ENCODE measurements at places on chromosomes 16 and 17.

DNA sequence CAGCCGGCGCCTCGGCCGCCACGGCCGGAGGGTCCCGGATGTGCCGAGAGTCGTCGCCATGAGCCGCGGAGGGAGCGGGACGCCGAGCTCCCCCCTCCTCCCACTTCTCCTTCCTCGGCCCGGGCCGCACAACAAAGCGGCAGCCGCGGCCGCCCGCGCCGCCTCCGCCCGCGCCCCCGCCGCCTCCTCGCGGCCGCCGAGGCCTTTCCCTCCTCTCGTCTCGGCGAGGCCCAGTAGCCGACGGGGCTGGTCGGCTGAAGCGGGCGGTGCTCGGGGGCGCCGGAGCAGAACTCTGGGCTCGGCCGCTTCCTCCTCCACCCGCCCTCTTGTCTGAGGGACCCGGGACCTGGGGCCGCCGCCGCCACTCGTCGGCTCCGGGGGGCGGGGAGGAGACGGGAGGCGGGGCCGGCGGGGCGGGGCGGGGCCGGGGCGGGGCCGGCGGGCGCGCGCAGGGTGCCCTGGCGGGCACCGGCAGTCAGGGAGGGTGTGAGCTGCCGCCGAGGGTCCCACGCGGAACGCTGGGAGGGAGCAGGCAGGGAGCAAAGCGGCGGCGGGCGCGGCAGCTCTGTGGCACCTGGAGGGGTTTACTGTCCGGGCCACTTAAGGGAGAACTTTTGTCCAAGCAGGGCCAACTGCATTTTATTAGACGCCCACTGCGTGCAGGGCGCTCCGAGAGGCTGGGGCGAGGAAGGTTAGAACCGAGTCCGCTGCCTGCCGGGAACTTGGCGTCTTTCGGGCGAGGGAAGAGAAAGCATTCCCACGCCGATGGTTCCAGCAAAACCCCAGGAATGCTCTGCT, at the start of gene SMURF2:
Gene SMURF2 (minus strand): TSS at position 332 of the 798 bp plus-strand sequence. CDS start 427 bp downstream, outside the sequence.
- peak; percentile 84 for DNase-seq

- no peak for DNase-seq
These were observed 89.5 kb downstream of the VAT1L start for GRCh38 chr16:77877712-77878347.

- no peak for DNase-seq
These were observed 117.7 kb upstream of the CIBAR2 start for GRCh38 chr16:85229869-85230462.

GRCh38 chr17:38704606-38705522, at the start of gene MLLT6:
MLLT6 (plus strand) TSS chr17:38705273; CDS start chr17:38705633, 360 bp downstream.
- DNase-seq: peak; percentile 85

- no peak for DNase-seq
These were observed 12.6 kb upstream of the IL21R start for GRCh38 chr16:27389272-27389961.

DNA sequence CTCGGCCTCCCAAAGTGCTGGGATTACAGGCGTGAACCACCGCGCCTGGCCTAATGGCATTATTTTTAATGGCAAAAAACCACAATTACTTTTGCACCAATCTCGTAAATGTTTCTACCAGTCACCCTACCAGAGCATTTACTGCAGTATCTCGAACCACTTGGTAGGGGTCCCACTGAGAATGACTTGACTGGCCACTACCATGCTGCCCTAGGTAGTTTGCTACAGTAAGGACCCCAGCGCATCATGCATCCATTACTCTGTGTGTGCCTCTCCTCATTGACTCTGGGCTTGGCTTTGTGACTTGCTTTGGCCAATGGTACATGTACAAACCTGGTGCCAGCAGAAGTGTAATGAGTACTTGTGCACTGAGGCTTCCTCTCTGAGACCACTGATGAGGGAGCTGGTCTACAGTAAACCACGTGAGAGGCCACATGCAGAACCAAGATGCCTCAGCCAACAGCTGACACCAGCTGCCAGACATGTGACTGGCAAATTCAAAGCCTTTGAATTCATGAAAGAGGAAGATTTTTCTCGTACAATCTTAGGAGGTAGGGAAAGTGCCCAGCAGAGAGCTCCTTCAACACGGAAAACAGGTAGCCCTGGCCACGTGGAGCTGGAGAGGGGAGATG, 421.7 kb upstream of the C16orf82 start:
- no peak for DNase-seq

- no peak for DNase-seq
These were observed 452.2 kb downstream of the KCNJ2 start for GRCh38 chr17:70621566-70621965.

DNA sequence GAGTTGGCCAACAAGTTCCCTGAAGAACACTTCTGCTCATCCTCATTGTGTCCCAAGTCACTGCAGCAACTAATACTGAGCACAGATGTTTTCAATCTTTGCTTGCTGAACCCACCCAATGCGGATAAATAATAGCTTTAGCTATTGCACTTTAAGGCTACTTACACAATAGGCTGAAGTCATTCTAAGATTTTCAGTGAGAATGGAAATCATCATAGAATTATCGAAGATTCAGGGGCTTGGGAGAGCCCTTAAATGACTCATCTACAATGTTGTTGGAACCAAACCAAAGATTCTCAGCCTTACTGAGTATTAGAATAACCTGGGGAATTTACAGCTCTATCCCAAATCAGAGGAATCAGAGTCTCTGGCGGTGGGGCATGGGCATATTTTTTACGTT, 51.2 kb downstream of the SYCE1L start:
- no peak for DNase-seq

- DNase-seq: no peak
These were observed 70.5 kb downstream of the NDEL1 start for GRCh38 chr17:8506145-8506544.

GRCh38 chr17:71658996-71659395, 461.8 kb upstream of the SOX9 start:
- no peak for DNase-seq

DNA sequence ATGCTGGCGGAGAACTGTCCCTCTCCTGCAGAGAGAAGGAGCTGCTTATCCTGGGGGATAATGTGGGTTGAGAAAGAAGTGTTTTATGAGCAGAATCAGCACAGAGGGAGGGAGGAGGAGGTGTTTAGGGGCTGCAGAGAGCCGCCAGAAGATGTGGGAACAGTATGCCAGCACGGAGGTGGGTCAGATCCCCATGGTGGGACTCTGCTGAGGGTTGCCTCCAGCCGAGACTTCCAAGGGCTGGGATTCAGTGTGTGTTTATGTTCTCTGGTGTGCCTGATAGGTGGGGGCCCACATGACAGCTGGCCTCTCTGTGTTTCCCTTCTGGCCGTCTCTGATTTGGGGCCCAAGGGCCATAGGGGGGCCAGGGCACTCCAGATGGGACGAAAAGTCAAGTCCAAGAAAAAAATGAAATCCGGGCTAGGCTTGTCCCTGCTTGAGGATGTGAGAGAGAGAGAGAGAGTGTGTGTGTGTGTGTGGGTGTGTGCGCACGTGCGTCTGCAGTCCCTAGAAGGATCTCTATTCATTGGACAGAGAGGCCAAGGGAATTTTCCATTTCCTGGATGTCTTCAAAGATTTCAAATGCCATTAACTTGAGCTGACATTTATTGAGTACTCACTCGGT, 21.6 kb downstream of the PRKCB start:
- no peak for DNase-seq

DNA sequence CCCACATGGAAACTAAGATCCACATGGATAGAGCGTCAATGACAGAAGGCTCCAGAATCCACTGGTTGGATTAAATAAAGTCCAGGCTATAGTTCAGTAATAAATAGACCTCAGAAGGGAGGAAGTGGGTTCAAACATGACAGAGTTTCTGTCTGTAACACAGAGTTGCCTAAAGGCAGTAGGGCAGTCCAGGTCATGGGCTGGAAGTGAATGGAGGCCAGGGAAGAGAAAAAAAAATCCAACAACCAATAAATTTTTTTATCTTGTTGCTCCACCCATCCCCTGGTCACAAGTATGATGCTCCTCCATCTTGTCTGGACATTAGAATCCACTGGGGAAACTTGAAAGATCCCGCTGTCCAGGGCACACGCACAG, 92.4 kb downstream of the RGS9 start:
- DNase-seq: no peak

DNA sequence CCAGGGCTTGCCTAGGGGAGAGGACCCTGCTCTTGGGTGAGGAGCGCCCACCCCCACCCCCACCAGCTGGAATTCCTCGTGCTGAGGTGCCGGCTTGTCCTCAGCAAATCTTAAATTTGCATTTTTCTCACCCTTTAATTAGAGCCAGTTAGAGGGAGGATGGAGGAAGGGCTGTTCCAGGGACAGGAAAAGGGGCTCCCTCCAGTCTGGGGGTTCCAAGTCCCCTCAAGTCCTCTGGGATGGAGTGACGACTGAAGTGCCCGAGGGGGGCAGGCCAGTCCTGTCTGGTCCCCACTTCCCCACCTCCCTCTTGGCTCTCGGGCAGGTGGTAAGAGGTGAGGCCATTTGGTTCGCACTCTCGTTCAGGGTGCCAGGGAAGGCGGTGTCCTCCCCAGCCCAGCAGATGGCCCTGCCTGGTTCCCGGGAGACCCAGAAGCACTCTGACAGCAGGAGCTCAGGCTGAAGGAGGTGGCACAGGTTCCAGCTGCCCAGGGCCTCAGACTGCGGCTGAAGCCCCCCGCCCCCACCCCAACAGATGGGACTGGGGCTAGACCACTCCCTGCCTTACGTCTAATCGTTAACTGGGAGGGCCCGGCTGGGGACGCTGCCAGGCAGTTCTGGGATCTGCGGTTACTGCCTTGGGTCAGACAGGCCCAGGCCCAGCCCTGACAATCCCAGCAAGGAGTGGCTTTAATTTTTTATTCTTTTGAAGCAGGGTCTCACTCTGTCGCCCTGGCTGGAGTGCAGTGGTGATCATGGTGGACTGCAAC, 2.2 kb downstream of the RAB26 start:
- DNase-seq: peak; percentile 30

- no peak for DNase-seq
These were observed 4.1 kb upstream of the UBTF start for GRCh38 chr17:44223541-44224071.

DNA sequence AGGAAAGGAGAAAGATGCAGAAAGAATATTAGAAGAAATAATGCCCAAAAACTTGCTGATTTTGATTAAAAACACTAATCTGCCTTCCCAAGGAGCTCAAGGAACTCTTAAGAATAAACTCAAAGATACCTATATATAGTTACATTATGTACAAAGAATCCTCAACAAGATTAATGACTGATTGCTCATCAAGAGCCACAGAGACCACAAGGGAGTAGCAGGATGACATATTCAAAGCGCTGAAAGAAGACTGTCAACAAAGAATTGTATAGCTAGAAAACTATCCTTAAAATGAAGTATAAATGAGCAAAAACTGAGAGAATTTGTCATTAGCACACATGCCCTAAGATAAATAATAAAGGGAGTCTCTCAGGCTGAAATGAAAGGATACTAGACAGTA, 6.2 kb downstream of the LPCAT2 start:
- no peak for DNase-seq

GRCh38 chr17:81980707-81981343, 3.4 kb downstream of the ASPSCR1 start:
- DNase-seq: no peak

Data from CD4-positive, alpha-beta memory T cell (primary cell).